ENCODE measurements at places on chromosomes 12 and 14.
A peak's percentile ranks its signal among the peaks of the same experiment; 100 is the strongest.

GRCh38 chr12:16389594-16389993 lies 42.1 kb downstream of the MGST1 start:
- no peak for DNase-seq

- DNase-seq = no peak
Observed at GRCh38 chr14:68785534-68786490, 7.1 kb downstream of the ZFP36L1 start.

DNA sequence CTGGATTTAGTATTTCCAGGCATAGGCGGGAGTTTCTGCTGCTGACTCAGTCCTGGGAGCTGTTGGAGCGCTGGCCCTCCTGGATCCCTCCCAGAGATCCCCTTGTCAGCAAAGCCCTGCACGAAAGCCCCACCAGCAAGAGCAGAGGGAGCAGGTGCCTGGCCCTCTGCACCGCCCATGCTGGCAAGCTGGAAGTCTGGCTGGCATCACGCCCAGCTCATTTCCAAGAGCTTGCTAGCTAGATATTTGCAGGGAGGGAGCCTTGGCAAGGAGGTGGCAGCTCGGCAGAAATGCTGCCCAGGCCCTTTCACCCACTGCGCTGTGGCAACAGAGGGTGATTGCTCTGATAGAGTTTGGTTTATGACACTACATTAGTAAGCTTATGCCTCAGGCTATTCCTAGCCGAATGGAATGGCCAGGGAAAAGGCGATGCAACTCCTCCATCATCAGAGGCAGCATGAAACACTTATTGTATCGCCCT lies 193.9 kb downstream of the EMP1 start:
- DNase-seq = no peak

GRCh38 chr12:132617822-132618682 lies 524 bp upstream of the P2RX2 start:
- no peak for DNase-seq

DNA sequence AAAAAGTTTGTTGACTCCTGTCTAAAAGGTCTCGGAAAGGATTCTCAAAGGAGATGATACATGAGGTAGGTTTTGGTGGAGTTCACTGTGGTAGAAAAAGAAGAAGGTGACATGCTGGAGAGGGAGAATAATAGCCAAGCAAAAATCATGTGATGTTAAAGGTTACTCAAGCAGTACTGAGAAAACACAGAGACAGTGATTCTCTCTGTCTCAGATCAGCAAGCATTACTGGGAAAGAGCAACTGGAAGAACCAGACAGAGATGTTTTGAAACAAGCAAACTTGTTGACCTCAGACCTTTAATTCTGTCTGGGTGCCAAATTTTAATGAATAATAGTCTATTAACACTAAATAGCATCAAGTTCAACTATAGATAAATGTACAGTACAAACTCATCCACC lies 183.5 kb upstream of the PLEKHG7 start:
- DNase-seq = no peak

- DNase-seq = peak; percentile 64
Observed at GRCh38 chr12:6943722-6944380, at the start of the genes C12orf57 and RNU7-1. Gene C12orf57, plus strand, starts transcription at chr12:6944022. Its CDS starts 100 bp downstream, at chr12:6944122. Gene RNU7-1, plus strand, starts transcription at chr12:6943816.

- DNase-seq = no peak
Observed at GRCh38 chr12:67394550-67394949, 125.4 kb downstream of the CAND1 start.

DNA sequence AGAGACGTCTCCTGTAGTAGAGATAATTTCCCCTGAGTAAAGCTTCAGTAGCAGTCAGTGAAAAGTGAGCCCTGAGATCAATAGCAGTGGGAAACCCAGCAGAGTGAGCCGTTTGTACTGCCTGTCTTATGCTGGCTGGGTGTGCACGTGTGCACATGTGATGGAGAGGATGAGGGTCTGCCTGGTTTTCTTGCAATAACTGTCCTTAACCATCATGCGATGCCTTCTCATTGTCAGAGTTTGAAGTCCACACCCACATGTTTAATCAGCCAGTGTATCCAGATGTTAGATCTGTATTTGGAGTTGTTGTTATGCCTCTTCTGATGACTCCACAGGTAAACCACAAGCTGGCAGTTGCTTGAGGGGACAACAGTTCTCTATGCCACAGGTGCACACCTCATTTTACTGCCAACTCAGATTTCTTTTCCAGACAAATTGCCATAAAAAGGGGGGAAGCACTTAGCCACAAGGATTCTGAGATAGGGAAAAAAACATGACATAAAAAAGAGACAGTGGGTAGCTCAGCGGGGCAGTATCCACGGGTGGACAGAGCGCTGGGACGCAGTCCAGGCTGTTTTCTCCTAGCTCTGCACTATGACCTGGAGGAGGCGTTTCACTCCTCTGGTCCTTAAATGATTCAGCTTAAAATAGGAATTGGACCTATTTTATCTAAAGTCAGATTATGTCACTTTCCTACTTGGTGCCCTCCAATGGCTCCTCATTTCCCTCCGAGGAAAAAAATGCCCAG lies 192.3 kb downstream of the ANO6 start:
- DNase-seq = no peak

DNA sequence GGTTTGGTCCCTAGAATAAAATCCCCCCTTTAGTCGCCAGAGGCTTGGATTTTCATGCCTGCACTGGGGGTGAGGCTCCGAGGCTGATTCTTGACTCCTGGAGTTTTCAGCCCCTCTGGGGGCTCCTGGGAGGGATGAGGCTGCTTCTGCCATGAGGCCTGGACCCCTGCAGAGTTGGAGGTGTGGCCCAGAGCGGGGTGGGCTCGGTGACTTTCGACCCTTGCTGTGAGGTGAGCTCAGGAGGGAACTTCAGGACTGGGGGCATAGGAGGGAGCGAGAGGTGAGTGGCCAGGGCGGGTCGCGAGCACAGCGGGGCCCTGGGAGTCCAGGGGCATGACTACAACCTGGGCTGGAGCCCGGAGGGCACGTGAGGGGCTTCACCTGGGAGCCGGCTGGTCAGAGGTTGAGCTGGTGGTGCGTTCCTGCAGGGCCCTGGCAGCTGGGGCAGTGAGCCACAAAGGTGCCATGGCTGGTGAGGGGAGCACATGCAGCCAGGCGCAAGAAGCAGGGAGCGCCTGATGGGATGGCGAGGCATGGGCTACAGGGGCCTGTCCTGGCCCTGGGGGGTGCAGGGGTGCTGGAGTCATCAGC lies 168.2 kb downstream of the KIF26A start:
- no peak for DNase-seq

GRCh38 chr12:84455598-84455997 lies 457.0 kb downstream of the SLC6A15 start:
- DNase-seq = no peak

GRCh38 chr14:91878274-91878673 lies 10.9 kb upstream of the TC2N start:
- DNase-seq = no peak

DNA sequence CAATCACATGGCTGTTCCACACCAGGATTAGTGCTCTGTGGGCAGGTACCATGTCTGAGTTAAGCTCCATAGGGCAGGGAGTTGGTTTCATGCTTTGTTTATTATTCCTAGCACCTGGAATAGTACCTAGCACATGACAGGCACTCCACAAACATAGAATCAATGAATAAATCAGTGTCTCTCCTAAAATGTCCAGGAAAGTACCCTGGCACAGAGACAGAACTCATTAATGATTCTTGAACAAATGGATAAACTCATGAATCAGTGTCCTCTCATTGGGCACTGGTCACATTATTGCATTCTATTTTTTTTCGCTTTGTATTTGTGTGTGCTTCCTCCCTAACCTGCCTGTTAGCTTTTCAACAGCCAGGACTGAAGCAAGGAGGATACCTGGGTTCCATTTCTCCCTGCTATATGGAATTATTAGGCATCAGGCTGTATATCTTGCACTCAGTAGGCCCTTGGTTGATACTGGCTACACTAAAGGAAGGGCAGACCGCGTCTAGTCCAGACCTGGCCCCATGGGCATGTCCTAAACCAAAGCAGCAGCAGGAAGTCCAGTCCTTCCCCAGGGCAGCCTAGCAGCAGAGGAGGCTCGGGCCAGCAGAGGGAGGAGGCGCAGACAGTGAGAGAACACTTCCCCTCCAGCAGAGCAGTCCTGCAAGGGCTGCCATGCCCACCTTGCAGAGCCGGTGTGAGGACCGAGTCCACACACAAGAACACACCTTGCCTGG lies 18.4 kb downstream of the HDAC7 start:
- DNase-seq = no peak

DNA sequence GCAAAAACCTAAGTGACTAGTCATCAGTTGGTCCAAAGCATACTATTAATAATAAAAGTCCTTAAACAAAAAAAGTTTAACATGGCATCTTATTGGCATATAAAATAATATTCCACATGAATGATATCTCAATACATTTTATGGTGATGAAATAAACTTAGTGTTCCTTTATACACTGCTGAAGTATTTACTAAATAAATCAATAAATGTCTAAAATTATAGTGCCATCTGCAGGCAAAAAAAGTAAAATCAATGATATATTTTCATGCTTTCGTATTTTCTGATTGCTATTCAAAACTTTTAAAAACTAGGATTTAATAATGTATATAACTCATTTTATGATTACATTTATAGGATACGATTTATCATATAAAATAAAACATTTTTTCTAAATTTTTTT lies 30.5 kb downstream of the PUS7L start:
- no peak for DNase-seq
